ENCODE measurements at places on chromosomes 1 and 21.

DNA sequence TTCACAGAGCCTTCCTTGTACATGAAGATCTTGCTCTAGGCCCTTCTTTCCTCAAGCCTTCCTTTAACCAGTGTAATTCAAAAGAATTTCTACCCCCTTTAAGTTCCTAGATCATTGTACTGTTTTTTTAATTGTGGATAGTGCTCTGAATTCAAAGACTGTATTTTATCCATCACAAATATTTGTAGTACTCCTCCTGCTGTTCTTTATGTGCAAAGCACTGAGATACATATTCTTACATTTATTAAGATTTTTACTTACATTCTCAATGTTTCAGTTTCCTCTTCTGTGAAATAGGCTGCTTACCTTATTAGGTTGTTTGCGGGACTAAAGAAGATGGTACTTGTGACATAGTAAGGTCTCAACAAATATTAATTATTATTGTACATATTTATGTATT lies 168.8 kb upstream of the PDE4B start:
- no peak for DNase-seq

DNA sequence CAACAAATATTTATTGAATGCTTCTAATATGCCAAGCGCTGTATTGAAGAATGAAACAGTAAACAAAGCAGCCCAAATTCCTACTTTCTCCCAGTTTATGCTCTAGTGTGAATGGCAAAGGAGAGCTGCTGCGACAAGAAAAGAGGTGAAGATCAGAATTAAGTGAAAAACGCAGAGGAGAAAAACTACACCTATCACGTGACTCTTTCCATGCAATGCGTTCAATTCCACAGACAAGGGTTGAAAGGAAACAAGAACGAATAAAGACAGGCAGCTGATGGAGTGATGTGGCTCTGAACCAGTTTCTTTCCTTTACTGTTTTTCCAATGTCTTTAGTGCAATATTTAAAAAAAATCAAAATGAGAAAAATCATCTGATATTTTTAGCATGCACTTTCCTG lies 23.6 kb downstream of the MT1HL1 start:
- DNase-seq: no peak

DNA sequence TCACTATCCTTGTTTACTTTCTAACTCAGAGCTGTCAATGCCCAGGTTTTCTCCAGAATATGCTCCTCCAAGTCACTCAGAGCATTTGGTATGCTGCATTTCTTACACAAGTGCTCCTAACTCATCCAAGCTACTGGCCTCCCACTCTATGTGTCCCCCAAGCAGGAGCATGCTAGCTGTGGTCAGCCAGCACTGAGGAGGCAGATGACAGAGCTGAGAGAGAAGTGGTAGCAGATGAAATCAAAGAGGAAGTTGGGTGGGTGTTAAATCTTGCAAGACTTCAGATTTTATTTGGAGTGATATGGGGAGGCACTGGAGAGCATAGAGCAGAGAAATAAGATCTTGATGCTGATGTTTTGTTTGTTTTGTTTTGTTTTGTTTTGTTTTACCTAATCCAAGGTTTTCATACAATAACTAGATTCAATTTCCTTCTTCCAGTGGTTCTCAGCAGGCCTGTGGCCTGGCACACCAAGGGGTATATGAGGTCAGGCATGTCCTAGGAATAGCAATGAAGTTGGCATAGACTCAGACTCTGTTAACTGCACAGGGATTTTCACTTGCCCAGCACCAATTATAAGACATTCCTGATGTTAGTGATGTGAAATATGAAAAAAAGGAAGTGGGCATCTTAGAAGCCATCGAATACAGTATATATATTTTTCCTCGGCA lies 3.1 kb upstream of the PGBD5 start:
- DNase-seq: no peak

DNA sequence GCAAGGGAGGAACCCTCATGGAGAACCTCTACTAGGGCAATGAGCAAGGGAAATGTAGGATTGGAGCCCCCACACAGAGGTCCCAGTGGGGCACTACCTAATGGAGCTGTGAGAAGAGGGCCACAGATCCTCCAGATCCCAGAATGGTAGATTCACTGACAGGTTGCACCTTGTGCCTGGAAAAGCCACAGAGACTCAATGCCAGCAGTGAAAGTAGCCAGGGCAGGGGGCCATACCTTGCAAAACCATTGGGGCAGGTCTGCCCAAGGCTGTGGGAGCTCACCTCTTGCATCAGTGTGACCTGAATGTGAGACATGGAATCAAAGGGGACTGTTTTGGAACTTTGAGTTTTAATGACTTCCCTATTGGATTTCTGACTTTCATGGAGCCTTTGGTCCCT lies 17.9 kb downstream of the CFH start:
- no peak for DNase-seq

DNA sequence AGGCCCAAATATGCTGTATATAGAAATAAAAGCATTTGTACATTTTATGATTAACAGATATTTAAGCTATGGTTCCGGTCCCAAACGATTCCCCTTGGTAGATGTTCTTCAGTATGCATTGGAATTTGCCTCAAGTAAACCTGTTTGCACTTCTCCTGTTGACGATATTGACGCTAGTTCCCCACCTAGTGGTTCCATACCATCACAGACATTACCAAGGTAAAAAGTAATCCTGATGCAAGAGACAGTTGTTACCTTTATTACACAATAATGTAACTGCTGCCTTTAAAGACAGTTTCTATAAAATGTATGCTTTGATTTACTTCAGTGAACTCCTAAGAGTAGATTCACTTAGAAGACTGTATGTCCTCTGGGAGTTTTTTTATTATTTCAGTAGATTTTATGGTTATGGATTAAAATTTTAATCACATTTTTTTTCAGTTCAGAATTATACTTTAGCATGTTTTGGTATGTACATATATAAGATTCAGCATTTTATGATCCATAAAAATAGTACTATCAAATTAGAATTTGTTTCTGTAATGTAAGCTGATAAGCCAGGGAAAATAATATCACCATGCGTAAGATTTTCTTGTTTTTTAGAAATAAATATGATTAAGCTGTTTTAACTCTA lies 96.5 kb downstream of the USP25 start:
- peak; percentile 71 for DNase-seq

GRCh38 chr1:203133970-203134725 lies 6.6 kb downstream of the ADORA1 start:
- no peak for DNase-seq

- no peak for DNase-seq
Observed at GRCh38 chr1:43220905-43221778, 48.6 kb upstream of the TMEM125 start.

- DNase-seq: no peak
Observed at GRCh38 chr1:9770298-9770697, 53.5 kb downstream of the CLSTN1 start.

- DNase-seq: no peak
Observed at GRCh38 chr21:43268086-43268803, 99.4 kb downstream of the CRYAA start.

DNA sequence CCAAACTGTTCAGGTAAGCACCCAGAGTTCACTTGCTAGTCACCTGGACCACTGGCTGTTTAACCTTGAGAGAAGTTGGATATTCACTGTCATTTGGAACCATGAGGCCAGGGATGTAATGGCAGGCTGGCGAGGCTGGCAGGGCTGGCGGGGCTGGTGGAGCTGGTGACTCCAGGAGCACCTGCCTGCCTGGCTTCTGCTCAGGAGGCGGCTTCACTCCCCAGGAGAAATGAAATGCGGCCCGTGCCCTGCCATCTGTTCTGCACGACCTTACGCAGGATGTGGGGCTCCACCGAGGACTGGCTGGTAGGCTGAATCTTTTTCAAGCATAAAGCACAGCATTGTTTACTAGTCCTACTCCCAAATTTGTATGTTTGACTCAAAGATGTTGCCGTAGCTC lies 22.7 kb upstream of the MX1 start:
- DNase-seq: no peak

GRCh38 chr1:25447547-25447946 lies 16.9 kb downstream of the MACO1 start:
- DNase-seq: no peak

DNA sequence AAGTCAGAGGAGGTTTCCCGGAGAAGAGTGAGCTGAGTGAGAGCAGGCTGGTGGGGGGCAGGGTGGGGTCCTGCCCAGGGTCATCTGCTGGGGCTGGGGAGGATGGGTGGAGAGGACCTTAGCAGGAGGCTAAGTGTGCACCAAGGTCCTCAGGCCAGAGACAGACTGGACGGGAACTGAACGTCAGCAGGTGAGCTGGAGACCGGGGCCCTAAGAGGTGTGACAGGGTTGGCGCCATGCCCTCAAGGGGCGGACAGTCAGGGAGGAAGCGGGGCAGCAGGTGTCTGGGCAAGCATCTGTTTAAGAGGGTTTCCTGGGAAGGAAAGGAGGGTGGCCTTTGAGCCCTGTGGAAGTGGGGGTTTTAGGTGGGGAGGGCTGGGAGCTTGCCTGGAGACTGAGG lies 13.6 kb upstream of the PTPN7 start:
- no peak for DNase-seq

DNA sequence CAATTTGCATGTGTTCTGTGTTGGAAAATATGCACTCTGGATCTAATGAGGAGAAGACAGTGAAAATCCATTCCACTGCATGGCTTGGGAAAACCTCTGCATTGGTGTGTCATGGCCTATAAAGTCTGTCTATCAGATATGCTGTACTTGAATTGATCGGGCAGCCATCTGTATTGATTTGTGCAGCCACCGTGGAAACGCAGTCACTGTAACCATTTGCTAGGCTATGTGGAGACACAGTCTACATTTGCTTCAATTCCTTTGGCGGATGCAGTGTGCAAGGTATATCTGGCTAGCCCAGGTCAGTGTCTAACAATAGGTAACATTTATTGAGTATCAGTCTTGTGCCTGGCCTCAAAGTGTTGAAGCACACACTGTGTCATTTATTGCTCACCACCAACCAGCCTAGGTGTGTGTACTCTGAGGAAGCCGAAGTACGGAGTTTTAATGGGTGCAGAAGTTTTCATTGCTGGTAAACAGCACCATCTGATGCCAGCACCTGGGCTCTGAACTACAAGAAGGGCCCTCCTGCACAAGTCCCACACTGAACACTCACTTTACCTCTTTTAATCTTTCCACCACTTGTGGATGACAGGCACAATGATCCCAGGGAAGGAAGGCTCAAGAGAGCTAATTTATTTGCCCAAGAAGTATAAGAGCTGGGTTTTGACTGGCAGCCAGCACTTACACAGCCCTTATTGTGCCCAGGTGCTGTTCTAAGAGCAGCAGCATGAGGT lies 83.4 kb downstream of the DAB1 start:
- no peak for DNase-seq

Measured in CD4-positive, alpha-beta T cell (primary cell).